Activated naive CD8-positive, alpha-beta T cell treated with anti-CD3 and anti-CD28 coated beads for 36 hours (primary cell): ENCODE measurements at places on chromosomes 3 and 15. TPM values are rescaled to one million over a fixed set of nuclear protein-coding genes. Genes with fewer than 3 reads are reported as not detected.

GABRG3 gene
- total RNA-seq: not detected

GABRB3 gene
- total RNA-seq: 0.14 TPM

- DNase-seq: no peak
These were observed 180.5 kb upstream of the RASGRP1 start for GRCh38 chr15:38745126-38745525.

DNA sequence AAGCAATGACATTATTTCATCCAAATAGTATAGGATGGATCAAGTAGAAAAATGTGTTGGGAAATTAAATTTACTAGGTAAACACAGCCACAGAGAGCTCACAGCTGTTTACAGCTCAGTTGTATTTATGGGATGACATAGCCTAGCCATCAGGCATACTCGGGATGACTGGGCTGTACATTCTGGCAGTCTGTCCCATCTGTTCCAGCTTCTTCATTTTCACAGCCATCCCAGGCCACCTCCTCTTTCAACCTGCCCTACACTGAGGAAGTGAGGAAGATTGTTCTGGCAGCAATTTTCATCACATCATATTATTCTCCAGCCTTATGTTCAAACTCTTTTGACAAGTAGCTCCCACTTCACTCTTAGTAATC is 98.4 kb upstream of the PFN2 start:
- no peak for DNase-seq

SEMA3B gene
- 1.6 TPM for total RNA-seq
